NCI-H1092 treated with DMSO at 0.1 percent for 48 hours (cell line): ENCODE measurements at places on chromosomes 1 and 21.
A peak's percentile ranks its signal among the peaks of the same experiment; 100 is the strongest.

- no peak for DNase-seq
Measured at GRCh38 chr1:169527451-169528214, 41.9 kb upstream of the SLC19A2 start.

DNA sequence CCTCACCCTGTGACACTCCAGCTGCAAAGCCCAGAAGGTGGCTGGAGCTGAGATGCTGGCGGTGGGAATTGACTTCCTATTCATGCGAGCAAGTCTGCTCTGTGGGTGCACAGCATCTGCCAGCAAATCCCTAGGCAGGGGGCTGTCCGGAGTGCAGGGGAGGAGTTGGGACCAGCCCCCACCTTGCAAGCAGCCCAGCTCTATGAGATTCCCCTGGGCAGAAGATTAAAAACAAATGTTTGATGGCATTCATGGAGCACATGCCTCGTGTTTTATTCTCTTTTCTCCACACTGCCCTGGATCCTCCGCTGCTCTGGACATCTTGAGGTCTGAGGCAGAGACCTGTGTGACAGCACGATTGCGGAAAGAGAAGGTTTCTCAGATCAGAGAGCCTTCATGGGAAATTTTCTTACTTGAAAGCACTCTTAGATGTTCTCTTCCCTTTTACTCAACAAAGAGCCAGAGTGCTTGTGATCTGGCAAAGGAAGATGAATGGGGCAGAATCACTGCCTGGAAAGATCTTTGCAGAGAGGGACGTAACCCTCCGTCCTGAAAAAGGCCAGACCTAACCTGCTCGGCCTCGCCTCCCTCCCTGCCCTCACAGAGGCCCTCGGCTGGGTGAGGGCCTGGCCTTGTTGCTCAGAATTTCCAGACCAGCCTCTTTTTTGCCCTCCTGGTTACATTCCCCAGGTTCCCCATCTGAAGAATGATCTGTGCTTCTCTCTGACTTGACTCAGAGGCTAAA, 597.1 kb downstream of the KIF26B start:
- DNase-seq, result no peak

- DNase-seq, result no peak
Measured at GRCh38 chr1:38502758-38503157, 356.8 kb downstream of the RRAGC start.

DNA sequence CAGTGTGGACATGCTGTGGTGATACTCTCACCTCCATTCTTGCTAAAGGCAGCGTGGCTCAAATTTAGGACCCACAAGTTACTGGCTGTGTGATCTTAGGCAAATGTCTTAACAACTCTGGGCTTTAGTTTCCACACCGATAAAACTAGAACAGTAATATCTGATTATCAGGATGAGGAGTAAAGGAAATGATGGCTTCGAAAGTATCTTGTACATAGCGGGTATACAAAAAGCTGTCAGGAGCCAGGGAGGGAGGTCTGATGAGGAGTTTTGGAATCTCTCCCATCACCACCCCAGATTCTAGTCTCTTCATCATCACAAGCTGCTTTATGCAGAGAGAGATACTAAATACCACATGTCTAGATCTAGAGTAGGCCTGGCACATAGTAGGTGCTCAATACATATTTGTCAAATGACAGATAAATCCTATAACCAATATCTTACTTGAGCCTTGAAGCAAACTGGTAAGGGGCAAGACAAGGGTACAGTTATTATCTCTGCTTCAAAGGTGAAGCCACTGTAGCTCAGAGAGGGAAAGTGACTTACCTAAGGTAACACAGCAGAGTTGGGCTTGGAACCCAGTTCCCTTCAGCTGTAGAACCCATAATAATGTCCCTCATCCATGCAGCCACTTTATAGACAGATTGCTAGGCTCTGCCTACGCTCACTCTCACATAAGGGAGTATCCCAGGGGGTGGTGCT, 9.5 kb upstream of the FGR start:
- no peak for DNase-seq

GRCh38 chr21:37711286-37711829, 204.9 kb downstream of the KCNJ6 start:
- peak; percentile 68 for DNase-seq

DNA sequence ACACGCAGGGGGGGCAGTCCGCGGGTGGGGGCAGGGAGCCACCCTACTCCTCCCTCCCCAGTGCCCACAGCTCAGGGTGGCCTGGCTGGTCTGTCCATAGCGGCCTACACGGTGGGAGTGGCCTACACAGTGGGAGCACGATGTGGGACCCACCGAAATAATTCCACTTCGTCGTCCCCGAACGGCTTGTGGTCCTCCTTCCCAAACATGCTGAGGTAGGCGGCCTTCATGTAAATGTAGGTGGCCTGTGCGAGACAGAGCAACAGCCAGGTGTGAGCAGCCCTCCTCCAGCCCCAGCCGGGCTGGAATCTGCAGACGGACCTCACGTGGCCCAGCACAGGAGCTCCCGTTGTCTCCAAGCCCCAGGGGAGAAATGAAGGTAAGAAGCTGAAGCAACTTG, 34.4 kb downstream of the TTC39A start:
- no peak for DNase-seq

DNA sequence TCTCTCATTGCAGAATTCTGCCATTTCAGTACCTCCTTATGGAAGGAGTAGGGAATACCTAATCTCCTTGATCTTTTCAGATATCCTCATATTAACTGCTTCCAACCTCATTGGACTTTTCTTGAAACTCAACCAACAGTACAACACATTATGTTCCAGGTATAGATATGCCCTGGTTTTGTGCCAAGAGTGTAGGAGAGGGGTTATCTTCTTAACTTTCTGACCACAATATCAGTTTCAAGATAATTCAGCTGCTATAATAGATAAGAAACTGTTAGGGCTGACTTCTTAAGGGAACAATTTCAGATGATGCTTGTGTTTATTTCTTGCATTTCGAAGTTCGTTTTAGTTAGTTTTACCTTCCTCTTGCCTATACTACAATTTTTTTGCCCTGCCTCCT, 2.1 kb upstream of the LPGAT1 start:
- no peak for DNase-seq

- no peak for DNase-seq
Measured at GRCh38 chr1:66231681-66232463, 302.1 kb upstream of the SGIP1 start.

DNA sequence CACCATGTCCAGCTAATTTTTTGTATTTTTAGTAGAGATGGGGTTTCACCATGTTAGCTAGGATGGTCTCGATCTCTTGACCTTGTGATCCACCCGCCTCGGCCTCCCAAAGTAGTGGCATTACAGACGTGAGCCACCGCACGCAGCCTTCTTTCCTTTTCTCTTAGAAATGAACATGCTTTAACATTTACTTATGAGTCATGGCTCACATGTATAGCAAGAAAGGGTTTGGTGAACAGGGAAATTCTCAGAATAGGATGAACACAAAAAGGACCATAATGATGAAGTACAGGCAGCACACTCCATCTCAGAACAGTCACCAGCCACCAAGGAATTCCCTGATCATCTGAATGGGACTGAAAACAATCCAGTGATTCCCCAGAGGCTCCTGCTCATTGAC, 9.4 kb upstream of the VAMP4 start:
- no peak for DNase-seq

DNA sequence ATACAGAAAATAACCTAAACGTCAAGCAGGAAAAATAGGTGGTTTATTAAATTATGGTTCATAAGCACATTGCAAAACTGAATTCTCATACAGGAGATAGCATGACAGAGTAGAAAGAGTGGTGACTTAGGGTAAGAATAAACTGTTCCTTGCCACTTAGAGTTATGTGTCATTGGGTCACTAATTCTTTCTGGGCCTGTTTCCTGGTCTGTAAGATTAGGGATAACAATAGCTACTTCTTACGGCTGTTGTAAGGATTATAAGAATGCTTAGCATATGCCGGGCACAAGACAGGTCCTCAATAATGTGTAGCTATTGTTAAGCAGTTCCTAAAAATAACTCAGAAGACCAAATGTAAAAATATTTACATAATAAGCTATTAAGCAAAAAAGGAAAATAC, 24.2 kb downstream of the SNRNP40 start:
- DNase-seq, result no peak

DNA sequence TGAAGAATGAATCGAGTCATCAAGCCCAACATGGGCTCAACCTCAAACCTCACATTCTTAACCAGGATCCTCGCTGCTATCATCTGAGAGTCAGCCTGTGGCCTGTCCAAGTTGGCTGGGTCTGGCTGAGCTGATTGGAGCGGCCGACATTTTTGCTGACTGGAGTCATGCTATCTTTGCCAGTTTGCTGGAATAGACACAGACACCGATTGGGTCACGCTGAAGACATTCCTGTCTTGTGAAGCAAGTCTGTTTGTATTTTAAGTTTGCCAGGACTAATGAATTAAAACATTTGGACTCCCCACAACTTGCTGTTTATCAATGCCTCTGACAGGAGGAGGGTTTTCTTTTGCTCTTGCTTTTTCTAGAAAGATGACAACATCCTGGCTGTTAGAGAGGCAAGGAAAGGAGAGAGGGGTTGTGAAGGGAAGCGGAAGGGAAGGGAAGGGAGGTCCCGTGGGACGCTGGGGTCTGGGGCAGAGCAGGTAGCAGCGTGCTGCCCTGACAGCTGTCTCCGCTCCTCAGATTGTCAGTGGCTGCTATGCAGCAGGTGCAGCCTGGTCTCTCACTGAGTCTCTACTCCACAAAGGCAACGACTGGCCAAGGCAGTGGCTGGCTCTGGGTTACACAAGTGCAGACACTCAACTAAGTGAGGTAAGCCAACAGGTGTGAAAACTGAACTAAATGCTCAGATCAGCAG, at the start of gene MAP3K7CL:
Gene MAP3K7CL (plus strand): TSS at position 375 of the 700 bp plus-strand sequence. CDS start 2,701 bp downstream, outside the sequence.
- no peak for DNase-seq

- no peak for DNase-seq
Measured at GRCh38 chr1:40732756-40733301, 41.3 kb downstream of the NFYC start.

DNA sequence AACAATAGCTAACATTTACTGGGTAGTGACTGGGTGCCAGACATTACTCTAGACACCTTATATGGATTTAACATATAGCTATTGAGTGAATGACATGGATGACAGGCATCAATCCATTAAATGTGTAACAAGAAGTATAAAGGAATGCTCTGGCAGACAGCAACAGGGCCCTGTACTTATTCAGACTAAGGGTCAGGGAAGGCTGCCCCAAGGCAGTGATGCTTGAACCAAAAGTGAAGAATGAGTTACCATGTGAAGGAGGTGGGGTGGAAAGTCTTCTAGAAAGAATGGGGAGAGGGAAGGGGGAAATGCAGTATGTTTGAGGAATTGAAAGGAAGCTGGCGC, 8.3 kb upstream of the PTPRF start:
- DNase-seq, result no peak

DNA sequence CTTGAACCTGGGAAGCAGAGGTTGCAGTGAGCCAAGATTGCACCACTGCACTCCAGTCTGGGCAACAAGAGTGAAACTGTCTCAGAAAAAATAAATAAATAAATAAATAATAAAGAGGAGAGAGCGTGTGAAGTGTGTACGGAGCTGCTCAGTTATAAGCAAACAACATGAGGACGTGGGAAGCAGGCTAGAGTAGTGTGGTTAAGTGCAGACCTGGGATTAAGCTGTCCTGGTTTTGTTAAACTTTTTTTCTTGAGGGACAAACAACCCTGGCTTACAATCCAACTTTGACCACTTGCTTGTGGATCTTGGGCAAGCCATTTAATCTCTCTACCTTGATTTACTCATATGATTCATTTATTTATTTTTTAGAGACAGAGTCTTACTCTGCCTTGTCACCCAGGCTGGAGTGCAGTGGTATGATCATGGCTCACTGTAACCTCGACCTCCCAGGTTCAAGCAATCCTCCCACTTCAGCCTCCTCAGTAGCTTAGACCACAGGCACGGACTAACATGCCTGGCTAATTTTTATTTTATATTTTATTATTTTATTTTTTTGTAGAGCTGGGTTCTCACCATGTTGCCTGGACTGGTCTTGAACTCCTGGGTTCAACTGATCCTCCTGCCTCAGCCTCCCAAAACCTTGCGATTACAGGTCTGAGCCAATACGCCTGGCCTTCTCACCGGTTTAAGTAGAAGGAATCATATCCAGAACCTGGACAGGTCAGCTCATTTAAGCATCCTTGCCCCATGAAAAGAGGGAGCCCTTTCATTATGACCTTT, 52.7 kb downstream of the RPS6KA1 start:
- no peak for DNase-seq

DNA sequence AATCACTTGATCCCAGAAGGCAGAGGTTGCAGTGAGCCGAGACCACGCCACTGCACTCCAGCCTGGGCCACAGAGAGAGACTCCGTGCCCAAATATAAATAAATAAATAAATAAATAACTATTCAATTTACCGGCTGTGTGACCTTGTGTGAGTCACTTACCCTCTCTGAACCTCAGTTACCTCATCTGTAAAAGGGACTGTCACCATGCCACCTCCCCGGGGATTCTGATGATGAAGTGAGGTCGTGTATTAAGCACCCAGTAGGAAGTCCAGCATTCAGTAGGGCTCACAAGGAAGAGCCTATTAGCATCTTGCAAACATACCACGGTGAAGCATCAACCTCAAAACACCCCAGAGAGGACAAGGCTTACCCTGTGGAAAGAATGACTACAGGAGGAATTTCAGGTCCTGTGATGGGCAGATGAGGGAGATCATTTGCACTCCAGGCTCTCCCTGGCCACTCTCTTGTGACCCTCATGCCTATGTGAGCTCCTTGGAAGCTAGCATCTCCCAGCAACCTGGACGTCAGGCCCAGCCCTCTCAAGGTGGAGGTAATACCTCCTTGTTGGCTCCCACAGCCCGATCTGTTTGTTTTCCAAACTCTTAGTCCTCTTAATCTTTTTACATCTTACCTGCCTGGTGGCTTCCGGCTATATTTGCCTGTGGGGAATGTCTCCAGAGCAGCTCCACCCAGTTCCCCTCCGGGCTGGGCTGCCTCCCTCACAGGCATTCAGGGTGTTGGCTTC, 7.6 kb upstream of the C1QA start:
- DNase-seq, result no peak

DNA sequence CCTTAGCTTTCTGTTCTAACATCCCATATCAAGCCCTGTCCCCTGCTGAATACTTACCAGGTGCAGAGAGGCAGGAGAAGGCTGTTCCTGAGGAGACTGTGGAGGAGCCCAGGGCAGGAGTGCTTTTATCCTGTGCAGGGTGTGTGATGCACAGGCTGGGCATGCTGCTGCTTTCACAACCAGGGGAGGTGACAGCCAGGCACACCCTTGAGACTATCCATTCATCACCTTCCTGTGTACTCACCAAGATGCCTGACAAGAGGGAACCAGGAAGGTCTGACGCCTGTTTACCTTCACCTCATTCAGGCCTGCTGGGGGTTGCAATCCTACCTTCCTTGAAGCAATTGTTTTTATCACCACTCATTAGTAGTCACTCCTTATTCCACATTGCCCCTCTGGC, at the start of gene LCE3E:
Gene LCE3E (minus strand): TSS at position 100 of the 400 bp plus-strand sequence. CDS start 572 bp downstream, outside the sequence.
- no peak for DNase-seq

DNA sequence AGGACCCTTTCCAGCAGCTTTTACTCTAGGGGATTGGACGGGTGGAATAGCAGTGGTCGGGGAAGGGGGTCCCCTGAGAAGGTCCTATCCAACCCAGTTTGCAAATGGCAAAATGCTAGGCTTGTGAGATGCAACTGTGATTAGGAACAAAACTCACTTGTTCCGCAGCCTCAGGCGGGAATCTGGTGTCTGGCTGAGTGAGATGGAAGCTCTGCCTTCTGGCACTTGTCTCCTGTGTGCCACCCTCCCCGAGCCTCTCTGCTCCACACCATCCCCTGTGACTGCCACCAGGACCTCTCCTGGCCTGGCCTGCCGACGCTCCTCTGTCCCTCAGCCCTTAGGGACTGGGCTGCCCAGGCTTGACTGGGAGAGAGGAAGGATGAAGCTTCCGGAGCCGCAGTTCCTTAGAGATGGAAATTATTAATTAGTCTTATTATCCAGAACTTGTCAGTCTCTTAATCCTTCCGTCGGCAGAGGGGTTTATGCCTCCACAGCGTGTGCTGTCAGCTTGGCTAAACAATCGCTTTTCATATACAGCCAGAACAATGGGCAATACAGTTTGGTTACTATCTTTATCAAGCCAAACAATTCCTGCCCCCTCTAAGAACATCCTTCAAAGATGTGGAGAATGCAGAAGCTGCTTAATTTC, 292.8 kb upstream of the VAMP3 start:
- no peak for DNase-seq
